ENCODE measurements at places on chromosomes 5 and 9. TPM values are rescaled to one million over a fixed set of nuclear protein-coding genes. Genes with fewer than 3 reads are reported as not detected.

IL13 gene
- not detected for total RNA-seq

DNA sequence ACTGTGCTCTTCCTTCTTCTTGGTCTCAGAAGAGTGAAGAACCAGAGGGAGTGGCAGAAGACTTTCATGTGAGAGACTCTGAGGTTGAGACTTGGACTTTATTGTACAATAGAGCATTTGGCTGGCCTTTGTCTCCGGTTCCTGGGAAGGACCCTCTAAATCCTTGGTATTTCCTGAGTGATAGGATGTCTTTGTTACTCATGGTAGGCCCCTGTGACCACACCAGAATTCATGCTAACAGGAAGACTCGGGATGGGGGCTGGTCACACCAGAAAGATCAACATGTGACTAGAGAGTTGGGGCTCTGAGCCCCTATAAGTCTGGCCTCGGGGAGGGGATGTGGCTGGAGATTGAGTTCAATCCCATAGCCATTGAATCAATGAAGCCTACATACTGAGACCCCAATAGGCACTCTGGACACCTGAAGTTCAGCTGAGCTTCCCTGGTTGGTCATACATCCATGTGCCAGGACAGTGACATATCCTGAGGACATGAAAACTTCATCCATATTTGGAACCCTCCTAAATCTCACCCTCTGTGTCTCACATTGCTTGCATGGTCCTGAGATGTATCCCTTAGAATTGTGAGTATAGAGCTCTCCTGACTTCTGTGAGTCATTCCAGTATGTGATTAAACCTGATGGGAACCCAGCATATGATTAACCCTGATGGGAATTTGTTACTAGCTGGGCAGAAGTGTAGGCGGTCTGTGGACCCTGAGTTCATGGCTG lies 201.7 kb downstream of the GADD45G start:
- no peak overlapping the region for H3K27ac ChIP-seq
- no peaks in the 10 kb centered on the region for H3K27me3 ChIP-seq
- H3K4me1 ChIP-seq, result peaks cover 27% of the 10 kb centered on the region
- no peak for DNase-seq

CCNI2 gene
- total RNA-seq, result 0.39 TPM

FOXD4L3 gene
- not detected for total RNA-seq

- no peaks in the 10 kb centered on the region for H3K36me3 ChIP-seq
- no peaks in the 10 kb centered on the region for H3K27me3 ChIP-seq
- peaks cover 12% of the 10 kb centered on the region for H3K4me1 ChIP-seq
- H3K27ac ChIP-seq, result no peak overlapping the region
Observed at GRCh38 chr5:67355120-67355713, 158.6 kb upstream of the CD180 start.

- no peaks in the 10 kb centered on the region for H3K27me3 ChIP-seq
- H3K4me1 ChIP-seq, result no peaks in the 10 kb centered on the region
Observed at GRCh38 chr5:73339051-73339575, 109.5 kb downstream of the FOXD1 start.

DNA sequence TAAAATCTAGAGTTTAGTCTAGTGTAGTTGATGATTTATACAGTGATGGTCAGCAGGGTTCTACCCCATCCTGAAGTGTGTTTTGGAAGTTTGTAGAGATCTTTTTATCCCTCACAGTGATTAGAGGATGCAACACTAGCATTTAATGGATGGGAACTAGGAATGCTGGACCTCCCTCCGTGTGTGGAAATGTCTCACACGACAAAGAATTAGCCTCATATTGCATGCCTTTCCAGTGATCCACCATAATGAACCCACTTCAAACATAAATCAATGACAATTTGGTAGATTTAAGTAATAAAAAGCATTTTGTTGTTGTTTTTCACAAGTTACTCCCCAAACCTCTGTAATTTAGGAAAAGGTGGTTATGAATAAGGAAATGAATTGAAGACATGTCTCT lies 82.5 kb upstream of the LMNB1 start:
- no peaks in the 10 kb centered on the region for H3K4me1 ChIP-seq
- DNase-seq, result no peak
- H3K27me3 ChIP-seq, result no peaks in the 10 kb centered on the region
- H3K27ac ChIP-seq, result no peak overlapping the region
